ENCODE measurements at places on chromosomes 12 and 14.
A peak's percentile ranks its signal among the peaks of the same experiment; 100 is the strongest.

DNA sequence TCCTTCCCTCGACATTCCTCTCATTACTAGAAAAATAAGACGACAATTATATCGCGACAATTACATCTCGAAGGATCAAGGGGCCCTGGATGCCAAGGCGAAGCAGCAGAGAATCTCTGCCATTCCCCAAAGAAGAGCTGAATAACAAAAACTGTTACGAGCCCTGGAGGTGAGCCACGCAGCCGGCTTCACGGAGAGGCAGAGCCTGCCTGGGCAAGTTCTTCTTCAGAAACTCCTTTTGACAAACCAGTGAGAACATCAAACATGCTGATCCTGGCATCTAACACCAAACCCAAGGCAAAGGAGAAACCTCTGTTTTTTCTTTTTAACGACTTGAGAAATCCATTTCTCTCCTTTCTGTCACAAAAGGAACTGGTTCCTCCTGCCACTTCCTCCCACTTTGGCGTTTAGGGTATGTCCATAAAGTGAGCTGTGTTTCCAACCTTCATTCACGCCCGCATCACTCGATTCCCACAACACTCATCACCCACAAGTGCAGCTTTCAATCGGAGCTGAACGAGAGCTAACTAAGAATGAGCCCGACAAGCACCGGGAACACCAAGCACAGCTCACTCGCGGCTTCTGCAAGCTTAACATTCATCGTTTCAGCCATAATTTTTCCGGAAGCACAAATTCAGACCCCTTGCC is 21.5 kb downstream of the CCDC88C start:
- DNase-seq: peak; percentile 63

DNA sequence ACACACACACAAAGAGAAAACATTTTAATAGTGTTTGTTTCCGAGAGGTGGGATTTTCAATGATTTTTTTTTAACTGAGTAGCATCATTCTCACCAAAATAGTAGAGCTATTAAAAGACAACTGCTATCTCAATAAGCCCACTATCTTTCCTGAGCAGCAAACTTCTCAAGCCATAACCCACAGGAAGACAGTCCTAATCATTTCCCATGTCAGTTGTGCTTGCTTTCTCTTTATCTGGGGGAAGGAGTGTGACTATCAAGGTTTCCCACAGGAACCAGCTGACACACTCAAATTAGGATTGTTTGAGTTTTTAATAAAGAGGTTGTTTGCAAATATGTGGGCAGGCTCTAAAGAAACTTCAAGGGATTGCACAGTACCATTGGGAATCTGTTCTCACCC is 4.9 kb upstream of the MAX start:
- DNase-seq: no peak

- DNase-seq: peak; percentile 34
Observed at GRCh38 chr12:49365542-49365941, 1.7 kb upstream of the SPATS2 start.

- DNase-seq: peak; percentile 69
Observed at GRCh38 chr12:55974308-55974730, 441 bp downstream of the RAB5B start.

DNA sequence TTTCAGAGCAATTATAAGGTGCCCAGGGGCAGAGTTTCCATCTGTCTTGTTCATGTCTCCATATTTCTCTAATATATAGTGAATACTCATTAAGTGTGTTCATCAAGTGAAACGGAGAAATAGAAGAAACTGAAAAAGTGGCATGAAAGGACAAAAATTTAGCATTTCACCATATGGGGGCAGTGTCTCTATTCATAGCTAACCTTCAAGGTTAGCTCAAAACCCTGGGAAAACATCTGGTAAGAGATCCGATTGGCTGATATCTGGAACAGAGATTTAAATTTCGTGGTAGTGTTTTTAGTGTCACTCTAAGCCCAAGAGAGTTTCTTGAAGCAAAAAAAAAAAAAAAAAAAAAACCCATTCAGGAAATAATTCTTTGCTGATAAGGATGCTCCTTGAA is 367.5 kb downstream of the DAD1 start:
- peak; percentile 12 for DNase-seq

- no peak for DNase-seq
Observed at GRCh38 chr12:124347805-124348658, 53.1 kb downstream of the RFLNA start.

DNA sequence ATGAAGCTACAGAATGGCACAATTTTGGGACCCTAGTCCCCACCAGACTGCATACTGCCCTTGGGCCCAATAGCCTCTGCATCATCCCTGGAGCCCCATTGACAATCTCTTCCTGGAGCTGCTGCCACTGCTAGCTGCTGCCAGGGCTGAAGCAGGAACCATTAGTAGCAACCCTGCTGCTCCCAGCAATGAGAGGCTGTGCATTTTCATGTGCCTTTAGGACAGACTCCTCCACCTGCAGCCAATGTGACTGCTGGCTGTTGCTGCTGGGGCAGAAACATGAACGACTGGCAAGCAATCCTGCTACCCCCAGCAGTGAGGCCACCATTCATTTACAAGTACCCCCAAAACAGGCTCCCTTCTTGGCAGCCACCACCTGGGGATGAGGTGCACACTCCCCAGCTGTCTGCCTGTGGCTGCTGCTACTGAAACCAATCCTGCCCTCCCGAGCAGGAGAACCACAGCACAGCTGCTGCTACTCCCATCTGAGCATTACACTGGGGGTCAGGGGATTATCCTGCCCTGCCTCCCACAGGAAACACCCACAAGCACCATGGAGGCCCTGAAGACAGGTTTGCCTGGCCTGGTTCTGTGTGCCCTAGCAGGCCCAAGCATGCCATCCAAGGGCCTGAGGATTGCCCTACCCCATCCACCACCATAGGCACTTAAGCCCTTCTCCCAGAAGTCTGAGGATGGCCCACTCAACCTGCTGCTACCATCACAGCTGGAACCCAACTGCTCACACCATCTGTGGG is 181.0 kb downstream of the MYRFL start:
- DNase-seq: no peak

GRCh38 chr12:82411546-82412230 is 53.4 kb downstream of the METTL25 start:
- no peak for DNase-seq

- peak; percentile 85 for DNase-seq
Observed at GRCh38 chr12:15688202-15688736, 100.9 kb downstream of the EPS8 start.

DNA sequence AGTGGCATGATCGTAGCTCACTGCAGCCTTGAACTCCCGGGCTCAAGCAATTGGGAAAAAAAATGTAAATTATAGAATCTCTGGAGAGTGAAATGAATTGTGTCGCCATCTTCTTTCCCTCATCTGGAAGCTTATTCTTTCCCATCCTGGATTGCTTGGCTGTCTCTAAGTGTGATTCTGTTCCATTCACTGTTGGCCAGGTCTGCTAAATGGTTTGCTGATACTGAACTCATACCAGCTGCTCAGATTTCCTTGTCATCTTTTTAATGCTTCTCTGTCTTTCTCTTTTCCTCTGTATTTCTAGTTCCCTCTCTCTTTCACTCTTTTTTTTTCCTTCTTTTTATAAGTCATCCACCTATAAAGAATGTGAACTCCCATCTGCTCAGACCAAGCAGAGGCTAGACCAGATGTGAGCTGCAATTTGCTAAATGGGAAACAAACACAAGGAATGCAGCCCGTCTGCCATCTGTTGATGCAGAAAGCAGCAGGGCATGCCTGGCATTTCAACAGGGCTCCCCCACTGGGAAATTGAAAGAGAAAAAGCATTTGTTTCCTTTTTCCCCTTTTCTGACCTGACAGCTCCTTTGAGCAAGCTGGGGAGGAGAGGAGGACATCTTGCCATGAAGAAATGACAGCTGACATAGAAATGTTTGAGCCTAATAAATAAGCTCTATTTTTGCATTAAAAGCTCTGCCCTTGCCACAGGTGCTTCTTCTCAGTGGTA is 1823.6 kb upstream of the FLRT2 start:
- no peak for DNase-seq

DNA sequence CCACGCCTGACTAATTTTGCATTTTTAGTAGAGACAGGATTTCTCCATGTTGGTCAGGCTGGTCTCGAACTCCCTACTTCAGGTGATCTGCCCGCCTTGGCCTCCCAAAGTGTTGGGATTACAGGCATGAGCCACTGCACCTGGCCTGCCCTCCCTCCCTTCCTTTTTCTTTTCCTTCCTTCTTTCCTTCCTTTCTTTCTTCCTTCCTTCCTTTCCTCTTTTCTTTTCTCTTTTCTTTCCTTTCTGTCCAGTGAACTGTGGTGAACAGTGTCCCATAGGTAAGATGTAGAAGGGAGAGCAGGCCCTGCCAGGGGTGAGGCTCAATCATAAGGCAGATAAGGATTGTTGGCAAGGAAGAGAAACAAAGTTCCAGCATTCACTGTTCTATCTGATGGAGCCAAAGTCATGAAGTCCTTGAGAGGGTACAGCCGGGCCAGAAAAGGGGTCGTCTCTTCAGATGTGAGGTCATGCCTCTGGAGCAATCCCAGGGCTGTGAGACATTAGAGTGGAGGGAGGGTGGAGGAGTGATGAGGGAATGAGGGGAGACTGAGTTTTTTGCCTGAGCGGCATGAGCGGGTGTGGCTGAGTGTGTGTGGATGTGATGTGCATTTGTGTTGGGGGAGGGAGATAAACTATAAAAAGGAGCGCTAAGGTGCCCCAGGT is 4.2 kb upstream of the MLF2 start:
- DNase-seq: no peak

DNA sequence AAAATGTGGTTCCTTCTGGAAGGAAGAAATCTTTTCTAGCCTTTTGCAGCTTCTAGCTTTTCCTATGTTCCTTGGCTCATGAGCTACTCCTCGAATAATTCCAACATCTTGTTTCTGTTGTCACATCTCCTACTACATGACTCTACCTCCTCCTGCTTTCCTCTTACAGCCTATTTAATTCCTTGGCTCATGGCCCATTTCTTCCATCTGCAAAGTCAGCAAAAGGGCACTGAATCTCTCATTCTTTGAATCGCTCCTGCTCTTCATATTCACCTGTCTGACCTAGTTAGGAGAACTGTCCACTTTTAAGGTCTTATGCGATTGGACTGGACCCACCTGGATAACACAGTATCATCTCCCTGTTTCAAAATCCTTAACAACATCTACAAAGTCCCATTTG is 15.8 kb downstream of the PRKD1 start:
- DNase-seq: no peak

DNA sequence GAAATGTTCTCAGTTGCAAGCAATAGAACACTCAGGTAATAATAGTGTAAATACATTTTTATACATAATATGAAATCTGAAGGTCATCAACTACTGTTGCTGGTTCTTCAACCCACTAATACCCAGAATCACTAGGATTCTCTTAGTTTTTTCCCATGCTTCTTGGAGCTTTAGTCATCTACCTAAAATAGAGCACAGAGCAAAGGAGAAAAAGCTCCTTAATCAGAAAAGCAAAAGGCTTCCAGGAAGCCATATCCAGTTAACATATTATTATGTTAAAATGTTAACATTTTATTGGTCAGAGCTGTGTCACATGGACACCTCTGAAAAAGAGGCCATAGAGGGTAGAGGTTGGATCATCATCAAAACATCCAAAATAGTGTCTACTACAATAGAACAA is 57.0 kb downstream of the CCER1 start:
- DNase-seq: no peak

- DNase-seq: peak; percentile 39
Observed at GRCh38 chr12:127556231-127556886, 710.6 kb upstream of the TMEM132C start.

DNA sequence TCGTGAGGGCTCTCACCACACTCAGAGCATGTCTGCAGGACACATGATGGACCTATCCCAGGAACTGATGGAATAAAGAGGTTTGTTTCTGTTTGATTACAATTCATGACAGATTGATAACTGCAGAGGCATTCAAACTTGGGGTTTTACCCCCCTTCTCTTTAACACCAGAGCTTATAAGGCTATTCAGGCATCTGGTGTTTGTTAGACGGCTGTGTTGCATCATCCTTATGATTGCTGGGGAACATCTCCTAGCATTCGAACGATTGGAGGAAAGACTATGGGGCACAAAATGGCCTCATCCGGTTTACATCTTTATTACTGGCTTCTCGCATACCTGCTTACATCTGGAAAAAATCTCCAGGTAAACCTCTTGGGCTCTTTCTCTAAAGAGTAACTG is 191.8 kb downstream of the MSRB3 start:
- no peak for DNase-seq

GRCh38 chr12:38587594-38587993 is 271.0 kb downstream of the ALG10B start:
- DNase-seq: peak; percentile 88

GRCh38 chr14:79137045-79137430 is 966.9 kb downstream of the NRXN3 start:
- DNase-seq: no peak

DNA sequence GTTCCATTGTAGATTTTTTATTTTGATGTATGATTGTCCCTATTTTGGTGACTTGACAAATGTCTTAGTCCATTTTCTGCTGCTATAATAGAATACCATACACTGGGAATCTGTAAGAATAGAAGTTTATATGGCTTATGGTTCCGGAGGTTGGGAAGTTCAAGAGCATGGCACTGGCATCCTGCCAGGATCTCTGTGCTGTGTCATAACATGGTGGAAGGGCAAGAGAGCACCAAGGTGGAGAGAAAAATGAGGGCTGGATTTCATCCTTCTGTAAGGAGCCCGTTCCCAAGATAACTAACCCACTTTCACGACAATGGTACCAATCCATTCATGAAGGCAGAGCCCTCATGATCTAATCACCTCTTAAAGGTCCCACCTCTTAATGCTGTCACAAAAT is 176.7 kb downstream of the TMEM132D start:
- no peak for DNase-seq

DNA sequence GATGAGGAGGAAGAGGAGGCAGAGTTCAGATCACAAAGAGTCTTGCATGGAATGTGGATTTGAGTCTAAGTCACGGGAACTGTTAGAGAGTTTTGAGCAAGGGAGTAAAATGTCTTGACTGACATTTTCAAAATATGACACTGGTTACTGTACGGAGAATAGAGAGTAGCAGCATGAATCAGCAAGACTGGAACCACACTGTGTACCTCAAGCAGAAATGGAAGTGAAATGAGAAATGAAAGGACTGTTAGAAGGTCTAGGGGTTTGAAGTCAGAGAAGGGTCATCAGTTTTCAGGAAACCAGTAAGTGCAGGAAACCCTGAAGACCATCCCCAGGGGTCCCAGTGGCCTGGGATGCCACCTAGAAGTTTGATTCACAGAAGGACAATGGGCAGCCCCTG is 236.3 kb downstream of the GALC start:
- DNase-seq: no peak

Measured in suppressor macrophage (primary cell).